ENCODE measurements at places on chromosomes 4 and X. TPM values are rescaled to one million over a fixed set of nuclear protein-coding genes. Genes with fewer than 3 reads are reported as not detected.
A peak's percentile ranks its signal among the peaks of the same experiment; 100 is the strongest.

Gene KDR
- total RNA-seq = 32.4 TPM

Gene VCX2
- total RNA-seq = not detected

Gene NCBP2L
- total RNA-seq = not detected

Gene USP17L17
- not detected for total RNA-seq

Gene SLC10A6
- total RNA-seq = 12.9 TPM

Gene TMEM31
- not detected for total RNA-seq

Gene UGT2B11
- total RNA-seq = not detected

Gene SLC4A4
- 4.4 TPM for total RNA-seq

DNA sequence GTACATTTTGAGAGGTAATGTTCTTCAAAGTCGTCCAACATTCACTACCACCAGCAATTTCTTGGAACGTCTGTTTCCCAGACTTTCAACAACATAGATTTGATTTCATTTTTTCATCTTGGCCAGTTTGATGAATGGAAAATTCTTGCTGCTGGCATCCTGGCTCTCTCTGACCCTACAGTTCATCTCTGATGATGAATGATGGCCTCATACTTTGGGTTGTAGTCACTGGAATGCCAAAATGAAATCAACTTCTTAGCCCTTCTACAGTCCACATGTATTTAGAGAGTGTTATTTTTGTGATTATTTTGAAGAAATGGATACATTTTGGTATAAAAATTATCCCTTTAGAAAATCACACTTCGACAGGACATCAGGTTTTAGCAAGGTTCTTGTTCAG lies 8.8 kb downstream of the CHST7 start:
- DNase-seq = no peak

DNA sequence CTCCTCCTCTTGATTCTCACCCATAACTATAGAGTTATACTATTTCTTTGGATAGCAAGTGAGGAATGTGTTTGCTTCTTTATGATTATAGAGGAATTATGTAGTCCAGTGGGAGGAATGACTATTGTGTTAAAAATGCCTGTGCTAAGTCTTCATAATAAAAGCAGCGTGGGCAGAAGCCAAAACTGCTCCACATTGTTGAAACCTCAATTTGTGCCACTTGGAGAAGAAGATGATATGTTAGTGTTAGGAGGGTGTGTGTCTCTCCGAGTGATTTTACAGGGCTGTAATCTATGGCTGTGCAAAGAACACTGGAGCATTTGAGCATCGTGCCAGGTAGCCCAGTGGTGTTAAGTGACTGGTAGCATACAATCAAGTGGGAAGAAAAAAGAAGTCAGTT lies 74.3 kb downstream of the FRAS1 start:
- no peak for DNase-seq

- DNase-seq = peak; percentile 79
Measured at GRCh38 chr4:76801621-76802235, 96.2 kb downstream of the SOWAHB start.

DNA sequence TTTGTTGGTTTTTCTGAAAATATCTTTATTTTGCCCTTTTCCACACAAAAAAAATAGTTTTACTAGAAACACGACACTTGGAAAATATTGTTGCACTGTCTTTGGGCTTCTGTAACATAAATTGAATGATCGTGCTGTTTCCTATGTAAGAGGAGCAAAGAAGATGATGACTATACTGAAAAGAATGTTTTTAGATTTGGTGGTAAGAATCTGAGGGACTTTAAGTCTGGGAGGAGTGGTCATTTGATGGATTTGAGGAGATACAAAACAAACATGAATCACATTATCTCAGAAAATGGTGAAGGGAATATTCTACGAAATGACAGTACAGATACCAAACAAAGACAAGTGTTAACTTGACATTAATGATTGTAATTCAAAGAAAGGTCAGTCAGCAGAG lies 328.8 kb downstream of the ADAM29 start:
- DNase-seq = no peak

- DNase-seq = no peak
Measured at GRCh38 chr4:44237643-44238042, 211.0 kb downstream of the KCTD8 start.

GRCh38 chrX:15848576-15848975 lies 6.0 kb downstream of the AP1S2 start:
- no peak for DNase-seq

GRCh38 chr4:139978692-139979091 lies 175.3 kb downstream of the MAML3 start:
- DNase-seq = no peak

- no peak for DNase-seq
Measured at GRCh38 chr4:167000141-167000852, 234.0 kb downstream of the SPOCK3 start.

DNA sequence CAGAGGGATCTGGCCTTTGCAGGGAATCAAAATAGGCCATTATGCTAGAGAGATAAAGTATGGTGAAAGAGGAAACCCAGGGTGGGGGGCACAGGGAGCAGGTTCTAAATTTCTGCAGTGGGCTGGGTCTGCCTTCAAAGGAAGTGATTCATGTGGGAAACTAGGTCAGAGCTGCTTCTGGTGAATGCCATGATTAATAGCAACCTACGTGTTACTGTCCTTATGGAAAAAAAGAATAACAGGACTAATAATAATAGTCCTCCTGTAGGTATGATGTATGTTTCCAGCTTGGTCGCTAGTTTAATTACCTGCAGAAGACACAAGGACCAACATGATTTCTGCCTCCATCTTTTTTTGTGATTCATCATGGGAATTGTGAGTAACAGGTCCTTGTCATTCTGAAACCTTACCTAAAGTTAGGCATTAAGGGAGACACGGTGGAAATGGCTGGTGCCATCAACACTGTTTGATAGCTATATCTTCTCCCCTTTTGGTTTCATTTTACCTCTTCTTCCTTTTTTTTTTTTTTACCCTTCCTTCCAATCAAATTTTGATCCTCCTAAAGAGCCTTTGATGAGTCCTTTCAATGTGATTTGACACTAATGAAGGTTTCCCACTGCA lies 180.4 kb downstream of the CPEB2 start:
- DNase-seq = no peak

DNA sequence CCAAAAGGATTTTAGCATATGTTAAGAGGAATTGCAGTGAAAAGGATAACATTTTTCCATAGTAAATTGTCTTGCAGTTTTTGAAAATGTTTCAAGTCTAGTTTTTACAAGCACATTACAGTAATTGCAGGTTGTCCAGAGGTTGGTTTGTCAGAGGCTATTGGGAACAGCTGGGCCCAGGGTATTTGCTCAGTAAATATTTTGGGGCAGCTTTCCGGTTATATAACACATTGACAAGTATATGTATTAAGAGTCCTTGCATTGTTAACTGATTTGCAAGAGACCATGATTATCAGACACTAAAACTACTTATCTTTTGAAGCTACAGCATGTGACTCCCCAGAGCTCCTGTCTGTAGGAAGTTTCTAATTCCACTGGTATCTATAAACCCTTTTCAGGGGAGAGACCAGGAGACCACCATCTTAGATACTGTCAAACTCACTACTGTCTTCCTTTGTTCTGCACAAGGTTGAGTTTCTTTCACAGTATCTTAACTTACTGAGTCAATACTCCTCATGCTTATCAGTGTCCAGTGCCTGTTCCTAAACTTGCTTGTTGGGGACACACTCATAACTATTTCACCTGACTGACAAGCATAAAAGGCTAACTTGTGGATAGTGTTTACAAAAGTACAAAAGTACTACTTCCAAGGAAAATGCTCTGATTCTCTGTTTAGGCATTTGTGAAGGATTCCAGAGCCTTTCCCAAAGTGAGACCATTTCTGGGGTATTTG lies 18.9 kb upstream of the RGN start:
- DNase-seq = no peak

- no peak for DNase-seq
Measured at GRCh38 chr4:150964754-150965153, 50.3 kb downstream of the LRBA start.

DNA sequence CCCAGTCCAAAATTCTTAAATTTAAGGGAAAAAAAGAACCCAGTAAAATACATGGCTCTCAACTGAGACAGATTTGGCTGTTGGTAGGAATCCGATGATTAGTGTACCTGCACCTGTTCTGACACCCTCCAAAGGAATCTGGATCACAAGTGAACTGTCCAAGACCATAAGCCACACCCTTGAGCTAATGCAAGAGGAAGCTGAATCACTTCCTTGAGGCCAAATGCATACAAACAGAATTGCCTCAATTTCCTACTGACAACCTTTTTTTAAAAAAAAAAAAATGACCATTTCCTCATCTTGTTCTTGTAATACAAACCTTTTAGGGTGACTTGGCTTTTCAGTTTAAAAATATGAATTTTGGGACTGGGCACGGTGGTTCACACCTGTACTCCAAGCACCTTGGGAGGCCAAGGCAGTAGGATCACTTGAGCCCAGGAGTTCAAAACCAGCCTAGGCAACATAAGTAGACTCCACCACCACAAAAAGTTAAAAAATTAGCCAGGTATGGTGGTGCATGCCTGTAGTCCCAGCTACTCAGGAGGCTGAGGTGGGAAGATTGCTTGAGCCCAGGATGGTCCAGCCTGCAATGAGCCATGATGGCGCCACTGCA lies 10.7 kb upstream of the FBXL5 start:
- no peak for DNase-seq

DNA sequence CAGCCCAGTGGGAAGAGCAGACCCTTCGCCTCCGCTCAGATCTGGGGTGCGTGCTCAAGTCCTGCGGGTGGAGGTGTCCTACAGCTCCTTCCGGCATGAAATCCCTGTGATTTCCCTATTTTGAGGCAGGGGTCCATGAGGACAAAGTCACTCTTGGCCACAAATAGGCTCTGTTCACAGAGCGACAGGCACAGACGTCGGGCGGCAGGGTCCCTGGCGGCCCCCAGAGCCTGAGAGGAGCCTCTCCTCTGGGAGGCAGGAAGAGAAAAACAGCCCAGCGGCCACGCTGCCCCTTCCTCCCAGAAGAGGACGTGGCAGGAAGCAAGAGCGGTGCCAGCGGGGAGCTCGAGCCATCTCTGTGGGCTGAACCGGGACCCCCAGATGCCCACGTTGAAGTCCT lies 38.7 kb downstream of the ABLIM2 start:
- DNase-seq = no peak

- DNase-seq = no peak
Measured at GRCh38 chrX:1134976-1135375, 77.5 kb downstream of the CRLF2 start.

- no peak for DNase-seq
Measured at GRCh38 chr4:157372154-157372553, 151.6 kb downstream of the GRIA2 start.

GRCh38 chrX:46704767-46705386 lies 54.0 kb downstream of the SLC9A7 start:
- DNase-seq = no peak

DNA sequence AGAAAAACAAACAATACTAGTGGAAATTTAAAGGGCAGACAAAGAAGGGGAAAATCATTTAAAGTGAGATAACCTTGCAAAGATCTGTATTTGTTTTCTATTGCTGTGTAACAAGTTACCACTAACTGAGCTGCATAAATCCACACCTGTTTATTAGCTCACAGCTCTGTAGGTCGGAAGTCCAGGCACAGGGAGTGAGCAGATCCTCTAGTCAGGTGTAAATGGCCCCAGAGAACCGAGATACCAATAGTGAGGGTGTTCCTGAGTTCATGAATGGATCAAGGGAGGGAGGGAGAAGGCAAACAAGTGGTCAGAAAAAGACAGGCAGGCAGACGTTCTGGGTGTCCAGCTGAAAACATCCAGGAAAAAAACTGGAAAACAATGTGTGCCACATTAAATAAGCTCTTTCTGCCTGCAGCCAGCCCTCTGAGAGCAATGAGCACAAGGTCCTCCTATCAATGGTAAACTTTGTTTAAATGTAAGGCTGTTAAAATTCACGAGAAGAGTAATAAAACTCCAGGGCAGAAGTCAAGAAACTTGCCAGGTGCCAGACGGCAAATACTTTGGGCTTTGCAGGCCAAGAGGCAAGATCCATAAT lies 25.0 kb downstream of the ADGRA3 start:
- DNase-seq = no peak

- no peak for DNase-seq
Measured at GRCh38 chr4:104420766-104421165, 73.9 kb downstream of the CXXC4 start.

DNA sequence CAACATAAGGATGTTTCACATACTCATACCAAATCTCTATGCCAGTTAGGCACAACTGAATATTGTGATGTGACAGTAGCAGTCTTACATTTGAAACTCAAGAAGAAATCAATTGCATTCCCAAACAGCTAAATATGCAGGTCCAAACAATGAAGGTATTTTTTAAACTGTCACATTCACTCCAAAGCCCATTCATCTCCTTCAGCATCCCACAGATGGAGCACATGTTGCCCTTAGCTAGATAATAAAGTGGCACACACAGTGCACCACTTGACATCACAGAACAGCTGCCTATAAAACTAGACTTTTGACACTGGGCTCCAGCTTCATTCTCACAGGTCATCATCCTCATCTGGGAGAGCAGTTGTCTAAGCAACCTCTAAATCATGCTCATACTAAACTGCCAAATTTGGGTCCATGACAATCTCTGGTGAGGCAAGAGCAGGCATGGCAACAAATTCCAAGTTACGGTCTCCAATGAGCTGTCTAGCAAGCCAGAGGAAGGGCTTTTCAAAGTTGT lies 26.2 kb upstream of the ARHGEF6 start:
- DNase-seq = no peak

DNA sequence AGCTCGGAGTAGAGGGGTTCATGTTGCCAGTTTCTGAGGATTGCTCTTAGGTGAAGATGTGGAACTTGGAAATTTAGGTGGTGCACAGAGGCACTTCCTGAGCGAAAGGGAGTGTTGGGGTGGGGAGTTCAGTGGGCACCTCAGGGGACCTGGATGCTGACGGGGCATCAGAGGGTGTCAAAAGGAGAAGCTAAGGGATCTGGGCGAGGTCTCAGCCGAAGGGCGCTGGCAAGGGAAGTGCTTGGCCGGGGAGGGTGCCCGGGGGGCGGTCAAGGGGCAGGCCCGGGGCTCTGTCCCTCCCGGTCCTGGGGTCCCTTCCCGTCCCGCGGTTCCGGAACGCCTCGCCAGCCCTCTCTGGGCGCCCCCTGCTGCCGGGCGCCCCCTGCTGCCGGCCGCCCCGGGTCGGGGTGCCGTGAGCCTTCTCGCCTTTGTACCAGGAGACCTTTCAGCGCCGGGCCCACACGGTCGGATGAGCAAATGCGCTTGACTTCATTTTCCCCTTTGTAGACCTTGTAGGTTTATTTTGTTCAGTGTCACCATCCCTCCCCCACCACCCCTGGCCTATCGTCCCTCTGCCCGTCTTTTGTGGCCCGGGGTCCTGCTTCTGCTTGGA lies 3.0 kb upstream of the PHOX2B start:
- no peak for DNase-seq

DNA sequence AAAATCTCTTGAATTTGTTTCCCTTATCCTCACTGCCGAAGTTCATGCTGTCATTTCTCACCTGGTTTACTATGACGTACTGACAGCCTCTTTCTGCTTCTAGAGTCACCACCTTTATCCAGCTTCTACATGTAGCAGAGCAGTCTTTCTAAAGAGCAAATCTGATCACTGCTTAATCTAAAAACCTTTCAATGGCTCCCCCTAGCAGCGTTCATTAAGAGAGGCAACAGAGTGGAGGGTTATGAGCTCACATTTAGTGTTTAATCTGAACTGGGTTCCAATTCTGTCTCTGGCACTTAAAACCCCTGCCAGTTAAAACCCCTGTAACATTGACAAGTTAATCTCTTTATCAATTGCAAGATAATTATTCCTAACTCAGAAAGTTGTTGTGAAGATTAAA lies 4.4 kb downstream of the RBPJ start:
- no peak for DNase-seq

GRCh38 chrX:147183161-147183560 lies 368.6 kb upstream of the CXorf51A start:
- DNase-seq = no peak

Measured in skin of body (tissue), 3 donors.